GM13977 (cell line): ENCODE measurements at places on chromosomes 11 and 22.
A peak's percentile ranks its signal among the peaks of the same experiment; 100 is the strongest.

GRCh38 chr11:5600374-5600851 is 4.0 kb downstream of the TRIM6 start:
- DNase-seq = peak; percentile 79

DNA sequence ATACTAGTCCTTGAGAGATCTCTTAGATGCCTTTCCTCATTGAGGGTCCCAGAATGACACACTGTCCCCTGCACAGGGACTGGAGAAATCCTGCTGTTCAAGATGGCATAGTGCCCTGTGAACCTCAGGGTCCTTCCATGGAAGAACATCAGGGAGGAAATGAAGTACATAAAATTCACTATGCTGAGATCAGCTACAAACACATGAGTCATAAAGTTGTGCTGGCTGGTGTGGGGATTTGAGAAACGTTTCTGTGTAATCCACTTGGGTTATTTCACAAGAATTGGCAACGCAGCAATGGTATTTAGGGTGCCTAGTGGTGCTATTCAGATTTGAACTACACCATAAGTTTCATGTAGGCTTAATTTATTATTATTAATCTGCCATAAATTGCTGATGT is 174.4 kb downstream of the MAML2 start:
- DNase-seq = no peak

DNA sequence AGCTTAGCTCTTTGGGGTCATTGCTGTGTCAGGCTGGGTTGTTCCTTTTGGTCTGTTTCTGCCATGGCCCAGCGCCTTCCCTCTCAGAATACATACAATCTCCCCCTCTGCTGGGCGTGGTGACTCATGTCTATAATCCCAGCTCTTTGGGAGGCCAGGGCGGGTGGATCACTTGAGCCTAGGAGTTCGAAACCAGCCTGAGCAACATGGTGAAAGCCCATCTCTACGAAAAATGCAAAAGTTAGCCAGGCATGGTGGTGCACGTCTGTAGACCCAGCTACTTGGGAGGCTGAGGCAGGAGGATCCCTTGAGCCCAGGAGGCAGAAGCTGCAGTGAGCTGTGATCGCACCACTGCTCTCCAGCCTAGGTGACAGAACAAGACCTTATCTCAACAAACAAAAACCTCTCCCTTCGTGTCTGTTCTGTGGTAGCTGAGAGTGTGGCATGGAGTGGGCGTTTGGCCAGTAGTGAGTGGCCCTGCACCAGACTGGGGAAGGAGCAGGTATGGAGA is 46.7 kb upstream of the RAB1B start:
- DNase-seq = peak; percentile 39

DNA sequence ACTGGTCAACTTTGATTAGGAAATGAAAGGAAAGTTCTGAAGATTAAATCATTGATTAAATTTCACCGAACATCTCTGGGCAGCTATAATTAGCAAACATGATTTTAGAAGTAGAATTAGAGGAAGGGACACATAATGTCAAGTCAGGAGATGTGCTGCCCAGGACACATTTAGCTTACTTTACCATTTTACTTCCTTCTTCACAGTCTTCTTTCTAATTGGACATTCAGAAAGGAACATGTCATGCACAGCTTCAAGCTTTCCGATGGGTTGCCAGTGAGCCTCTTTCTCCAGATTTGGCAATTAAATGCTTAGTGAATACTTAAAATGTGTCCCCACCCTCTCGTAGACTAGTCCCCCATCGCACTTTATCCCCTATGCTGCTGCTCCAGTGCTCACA is 234.7 kb downstream of the FAM76B start:
- DNase-seq = no peak

DNA sequence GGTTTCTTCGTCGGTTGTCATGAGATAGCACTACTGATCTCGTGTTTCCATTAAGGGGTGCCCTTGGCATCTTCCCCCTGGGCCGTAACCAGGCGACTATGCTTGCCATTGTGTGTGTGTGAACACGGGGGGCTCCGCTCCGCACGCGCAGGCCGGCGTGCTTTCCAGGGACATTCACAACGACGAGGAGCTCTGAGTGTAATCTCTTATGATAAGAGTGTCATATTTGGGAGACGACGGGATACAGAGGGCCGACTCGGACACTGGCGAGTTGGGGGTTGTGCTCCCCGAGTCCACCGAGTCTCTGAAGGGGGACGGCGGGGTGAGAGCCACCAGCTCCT is 170.9 kb upstream of the CTSC start:
- no peak for DNase-seq

- no peak for DNase-seq
Measured at GRCh38 chr11:65785319-65786007, 1.4 kb upstream of the OVOL1 start.

GRCh38 chr22:41048791-41049717 is 43.3 kb upstream of the EP300 start:
- no peak for DNase-seq

GRCh38 chr22:25064894-25065560 is 112.5 kb downstream of the KIAA1671 start:
- no peak for DNase-seq

DNA sequence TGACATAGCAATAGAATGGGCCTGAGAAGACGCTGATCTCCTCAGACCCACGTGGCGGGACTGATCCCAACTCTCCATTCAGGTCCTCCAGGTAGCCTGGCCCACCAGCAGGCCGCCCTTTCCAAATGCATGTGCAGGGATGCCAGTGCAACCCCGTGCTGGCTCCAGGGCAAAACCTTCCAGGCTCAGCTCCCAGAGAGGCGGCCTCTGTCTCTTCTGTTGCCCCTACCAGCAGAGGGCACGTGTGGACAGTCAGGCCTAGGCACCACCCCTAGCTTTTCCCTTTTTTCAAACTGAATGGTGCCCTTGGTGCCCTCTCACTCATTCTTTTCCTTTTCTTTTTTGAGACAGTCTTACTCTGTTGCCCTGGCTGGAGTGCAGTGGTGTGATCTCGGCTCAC is 121.7 kb downstream of the OSBP2 start:
- no peak for DNase-seq

DNA sequence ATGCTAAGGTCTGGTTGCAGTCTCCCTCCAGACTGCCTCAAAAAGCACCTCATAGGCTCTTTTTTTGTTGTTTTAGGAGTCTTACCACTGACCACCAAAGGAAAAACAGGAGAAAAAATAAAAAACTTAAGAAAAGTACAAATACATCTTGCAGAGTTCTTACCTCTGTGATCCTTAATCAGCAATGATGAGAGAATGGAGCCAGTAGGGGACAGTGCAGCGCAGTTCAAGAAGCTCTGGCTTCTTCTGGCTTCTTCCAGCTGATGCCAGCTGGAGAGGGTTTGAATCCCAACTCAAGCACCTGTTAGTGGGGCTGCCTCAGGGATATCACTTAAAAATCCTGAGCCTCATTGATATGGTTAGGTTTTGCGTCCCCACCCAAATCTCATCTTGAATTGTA is 223.3 kb upstream of the ISX start:
- DNase-seq = no peak

- DNase-seq = no peak
Measured at GRCh38 chr22:20197407-20198030, 46.7 kb upstream of the CCDC188 start.

GRCh38 chr22:37167981-37168647 is 18.4 kb upstream of the IL2RB start:
- no peak for DNase-seq

DNA sequence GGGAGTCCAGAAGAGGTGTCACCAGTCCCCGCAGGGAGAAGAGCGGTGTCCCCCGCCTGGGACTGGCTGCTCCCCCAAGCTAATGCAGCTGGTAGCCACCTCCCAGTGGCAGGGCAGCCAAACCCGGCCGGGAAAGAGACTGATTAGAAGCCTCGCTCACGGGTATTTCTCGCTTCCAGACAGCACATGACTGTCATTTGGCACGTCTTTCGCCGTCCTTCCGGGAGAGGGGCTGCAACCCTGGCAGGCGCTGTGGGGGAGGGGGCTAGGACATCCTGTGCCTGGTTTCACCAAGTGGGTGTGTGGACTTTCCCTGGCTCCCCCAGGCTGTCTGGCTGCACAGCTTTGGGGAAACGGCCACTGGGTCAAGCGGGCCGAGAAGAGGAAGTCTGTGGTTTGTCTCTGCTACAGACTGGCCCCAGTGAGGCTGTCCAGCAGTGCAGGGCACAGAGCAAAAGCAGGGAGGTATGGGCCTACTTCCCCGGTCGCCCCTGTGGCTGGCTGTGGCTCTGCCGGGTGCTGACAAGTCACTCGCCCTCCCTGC is 3.8 kb downstream of the CD81 start:
- no peak for DNase-seq

DNA sequence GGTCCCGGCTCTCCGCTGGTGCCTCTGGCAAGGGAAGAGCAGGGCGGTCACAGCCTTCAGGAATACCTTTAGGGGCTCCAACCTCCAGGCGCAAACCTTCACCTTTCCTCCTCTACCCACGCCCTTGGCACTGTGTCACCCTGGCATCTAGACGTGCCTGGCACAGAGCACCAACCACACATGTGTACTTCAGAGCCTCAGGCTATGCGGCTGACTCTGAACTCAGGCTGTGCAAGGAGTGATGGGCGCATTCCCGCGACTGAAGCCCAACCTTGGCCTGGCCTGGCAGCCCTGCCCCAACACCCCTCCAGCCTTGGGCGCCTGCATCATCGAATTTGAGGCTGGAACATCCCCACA is 11.4 kb downstream of the SCARF2 start:
- DNase-seq = no peak

GRCh38 chr11:2273311-2273710 is 2.9 kb upstream of the ASCL2 start:
- no peak for DNase-seq

DNA sequence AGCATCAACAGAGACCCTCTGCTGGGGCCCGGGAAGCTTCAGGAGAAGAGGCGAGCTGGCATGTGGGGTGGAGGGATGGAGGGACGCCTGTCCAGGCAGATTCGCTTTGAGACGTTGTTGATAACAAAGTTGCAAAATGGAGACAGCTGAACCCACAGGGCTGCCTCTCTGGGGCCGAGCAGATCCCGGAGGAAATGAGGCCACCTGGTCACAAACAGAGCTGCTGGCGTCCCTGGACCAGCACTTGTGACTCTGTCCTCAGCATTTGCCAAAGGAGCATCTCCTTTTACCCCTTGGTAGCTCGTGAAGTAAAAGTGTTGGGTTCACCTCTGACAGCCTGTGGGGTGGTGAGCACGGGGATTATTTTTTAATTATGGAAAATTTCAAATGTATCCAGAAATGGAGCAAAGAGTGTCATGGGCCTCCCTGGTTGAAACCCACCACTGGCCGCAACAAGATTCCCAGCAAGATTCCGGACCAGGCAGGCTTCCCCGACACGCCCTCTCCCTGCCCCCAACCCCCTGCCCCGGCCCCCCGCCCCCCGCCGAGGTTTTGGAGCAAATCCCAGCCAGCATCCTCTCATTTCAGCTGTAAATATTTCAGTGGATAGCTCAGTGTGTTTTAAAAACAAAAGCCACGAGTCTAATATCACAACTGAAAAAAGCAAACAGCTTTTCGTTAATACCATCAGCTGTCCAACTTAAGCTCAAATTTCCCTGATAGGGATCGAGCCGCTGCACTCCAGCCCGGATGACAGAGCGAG is 20.3 kb downstream of the GRAMD4 start:
- DNase-seq = no peak

DNA sequence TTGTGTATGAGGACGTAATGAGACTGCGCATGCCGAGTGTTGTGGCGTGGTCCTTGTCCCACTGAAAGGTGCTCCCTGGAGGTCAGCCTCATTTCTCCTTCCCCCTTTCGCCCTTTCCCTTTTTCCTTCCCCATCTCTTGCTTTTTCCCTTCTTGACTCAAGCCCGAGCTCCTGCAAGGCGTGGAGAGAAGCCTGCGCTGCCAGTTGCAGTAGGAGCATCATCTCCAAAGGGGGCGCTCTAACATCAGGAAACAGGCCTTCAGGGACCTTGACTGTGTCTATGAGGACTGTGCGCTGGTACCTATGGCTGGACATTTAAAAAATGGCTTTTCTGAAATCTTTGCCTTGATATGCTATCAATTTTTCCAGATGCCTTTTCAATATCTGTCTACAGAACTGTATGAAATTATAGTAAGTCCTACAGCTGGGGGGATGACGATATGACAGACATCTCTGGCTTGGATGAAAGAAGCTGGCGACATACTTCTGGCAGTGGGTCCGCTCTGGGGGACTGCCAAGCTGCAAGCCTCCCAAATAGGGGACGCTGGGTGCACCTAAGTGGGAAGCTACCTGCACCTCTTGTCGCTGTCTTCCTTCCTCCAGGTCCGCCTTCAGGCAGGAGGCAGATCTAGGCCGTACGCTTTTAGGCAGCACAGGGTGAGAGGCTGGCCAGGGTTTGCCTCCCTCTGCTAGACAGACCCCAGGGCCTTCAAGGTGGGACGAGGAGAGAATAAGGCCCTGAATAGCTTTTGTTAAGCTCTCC is 96.5 kb downstream of the NXPE2 start:
- DNase-seq = peak; percentile 63

- DNase-seq = no peak
Measured at GRCh38 chr11:40467771-40468170, 991.7 kb downstream of the LRRC4C start.

- no peak for DNase-seq
Measured at GRCh38 chr11:94309757-94310156, 5.4 kb downstream of the IZUMO1R start.

DNA sequence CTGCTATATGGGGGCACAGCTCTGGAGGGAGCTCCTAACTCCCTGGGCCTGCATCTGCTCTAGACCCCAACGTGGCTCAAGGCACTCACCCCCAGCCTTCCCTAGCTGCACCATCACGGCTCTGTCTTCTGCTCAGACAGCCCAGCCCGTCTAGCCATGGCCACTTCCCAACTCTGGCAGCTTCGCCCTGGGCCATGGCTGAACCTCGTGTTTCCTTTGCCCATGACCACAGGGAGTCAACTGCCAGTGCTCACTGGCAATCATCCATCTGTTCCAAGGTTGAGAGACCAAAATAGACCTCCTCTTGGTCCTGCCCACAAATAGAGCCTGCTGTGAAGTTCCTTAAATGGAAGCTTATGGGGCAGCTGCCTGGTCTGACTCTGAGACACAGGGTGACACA is 5.4 kb downstream of the LMO1 start:
- no peak for DNase-seq

- DNase-seq = no peak
Measured at GRCh38 chr11:131767421-131767820, 397.0 kb downstream of the NTM start.

DNA sequence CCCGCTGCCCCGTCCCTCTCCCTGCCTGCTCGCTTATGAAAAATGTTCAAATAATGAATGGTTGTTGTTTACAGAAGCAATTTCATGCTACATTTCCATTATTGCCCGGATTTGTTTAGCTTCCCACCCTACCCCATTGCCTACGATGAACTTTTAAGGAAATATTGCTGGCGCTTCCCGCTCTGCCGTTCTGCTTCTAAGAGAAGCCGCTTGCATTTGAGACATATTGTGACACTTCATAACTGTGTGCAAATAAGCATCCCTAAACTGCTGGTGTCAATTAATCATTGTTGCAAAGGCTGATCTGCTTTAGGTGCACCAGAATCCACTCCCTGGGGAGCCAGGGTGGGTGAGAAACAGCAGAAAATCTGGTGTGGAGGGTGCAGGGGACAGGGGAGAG is 52.3 kb upstream of the LMO1 start:
- DNase-seq = no peak

DNA sequence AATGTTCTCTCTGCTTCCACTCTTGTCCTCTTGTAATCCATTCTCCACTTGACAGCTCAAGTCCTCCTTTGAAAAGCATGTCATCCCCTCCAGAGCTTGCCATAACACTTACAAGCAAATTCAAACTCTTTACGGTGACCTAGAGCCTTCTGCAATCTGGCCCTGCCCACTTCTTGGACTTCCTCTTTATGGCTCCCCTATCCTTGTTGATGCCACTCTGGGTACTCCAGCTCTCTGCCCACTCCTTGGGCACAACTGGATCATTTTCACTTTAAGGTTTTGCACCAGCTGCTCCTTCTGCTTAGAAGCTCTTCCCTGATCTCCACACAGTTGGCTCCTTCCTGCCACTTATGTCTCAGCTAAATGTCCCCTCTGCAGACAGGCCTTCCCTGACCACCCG is 217.9 kb downstream of the DSCAML1 start:
- DNase-seq = no peak
